ENCODE measurements at places on chromosomes 13 and 19. TPM values are rescaled to one million over a fixed set of nuclear protein-coding genes. Genes with fewer than 3 reads are reported as not detected.
A peak's percentile ranks its signal among the peaks of the same experiment; 100 is the strongest.

DNA sequence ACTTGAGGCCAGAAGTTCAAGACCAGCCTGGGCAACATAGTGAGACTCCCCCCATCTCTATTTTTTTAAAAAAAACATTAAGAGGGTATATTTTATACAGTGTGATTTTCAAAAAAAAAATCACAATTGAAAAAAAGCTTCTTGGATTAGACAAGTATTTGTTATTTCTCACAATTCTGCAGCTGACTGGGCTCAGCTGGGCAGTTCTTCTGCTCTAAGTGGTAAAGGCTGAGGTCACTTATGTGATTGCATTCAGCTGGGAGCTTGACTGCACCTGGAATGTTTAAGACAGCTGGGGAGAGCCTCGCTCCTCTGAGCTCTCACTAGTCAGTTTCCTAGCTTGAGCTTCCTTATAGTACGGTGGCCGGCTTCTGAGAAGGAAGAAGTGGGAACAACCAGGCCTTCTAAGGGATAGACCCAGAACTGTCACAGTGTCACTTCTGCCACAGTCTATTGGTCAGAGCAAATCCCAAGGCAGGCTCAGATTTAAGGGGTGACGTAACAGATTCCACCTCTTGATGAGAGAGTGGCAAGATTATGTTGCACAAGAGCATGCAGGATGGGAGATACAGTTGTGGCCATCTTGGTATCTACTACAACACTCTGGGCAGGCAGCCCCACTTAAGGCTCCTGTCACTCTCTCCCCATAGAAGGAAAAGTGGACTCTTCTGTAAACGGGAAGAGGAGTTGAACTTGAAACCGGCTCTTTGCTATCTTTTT, 19.7 kb upstream of the IRGC start:
- DNase-seq: no peak

GRCh38 chr13:85544756-85545155, 254.5 kb downstream of the SLITRK6 start:
- no peak for DNase-seq

DNA sequence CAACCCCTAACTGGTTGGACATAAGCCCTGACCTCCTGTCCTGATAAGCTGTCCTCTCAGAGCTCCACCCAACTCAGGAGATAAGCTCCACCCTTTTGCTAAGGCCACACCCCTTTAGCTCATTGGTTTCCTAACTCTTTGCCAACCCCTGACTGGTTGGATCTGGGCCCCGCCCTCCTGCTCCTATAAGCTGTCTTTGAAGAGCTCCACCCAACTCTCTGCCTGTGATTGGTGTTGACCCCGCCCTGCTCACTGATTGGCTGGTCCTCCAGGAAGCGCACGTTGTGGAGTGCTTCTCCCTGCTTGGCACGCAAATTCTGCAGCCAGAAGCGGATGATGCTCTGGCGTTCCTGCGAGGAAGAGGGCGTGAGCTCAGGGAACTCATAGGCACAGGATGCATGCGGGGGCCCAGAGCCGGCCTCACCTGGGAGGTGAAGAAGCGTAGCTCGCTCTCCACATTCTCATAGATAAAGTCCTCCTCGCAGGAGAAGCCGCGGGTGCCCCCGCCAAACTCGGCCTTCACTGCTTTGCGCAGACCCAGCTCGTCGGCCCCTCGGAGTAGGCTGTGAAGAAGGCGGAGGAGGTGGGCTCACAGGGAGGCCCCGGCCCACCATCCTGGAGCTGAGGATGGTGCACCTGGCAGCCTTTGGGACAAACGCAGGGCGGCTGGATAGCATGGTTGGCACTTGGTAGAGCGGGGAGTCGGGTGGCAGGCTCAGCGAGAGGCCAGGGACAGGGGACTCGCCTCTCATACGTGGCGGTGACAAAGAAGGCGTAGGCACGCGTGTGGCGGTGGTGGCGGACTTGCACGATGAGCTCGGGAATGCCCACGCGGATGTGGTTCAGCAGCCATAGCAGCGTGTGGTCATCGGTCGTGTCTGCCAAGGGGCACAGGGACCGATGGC, 1.7 kb downstream of the ANO8 start:
- no peak for DNase-seq

DNA sequence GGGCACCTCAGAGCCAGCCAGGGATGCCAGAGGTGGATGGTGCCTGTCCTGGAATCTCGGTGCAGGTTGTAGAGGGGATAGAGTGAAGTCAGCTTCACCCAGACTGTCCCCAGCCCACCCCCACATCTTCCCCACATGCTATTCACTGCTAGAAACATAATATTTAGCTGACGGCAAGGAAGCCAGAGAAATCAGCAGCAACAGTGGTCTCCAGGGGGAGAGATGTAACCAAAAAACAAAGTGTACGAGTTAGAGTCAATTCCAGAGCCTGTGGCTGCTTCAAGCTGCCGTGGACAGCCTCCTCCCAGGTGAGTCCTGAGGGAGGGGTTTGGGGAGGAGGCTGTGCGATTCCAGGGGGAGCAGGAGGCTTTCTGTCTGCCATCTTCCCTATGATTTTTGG, 97.6 kb downstream of the ZNF536 start:
- DNase-seq: no peak

GRCh38 chr13:87129602-87130300, 541.4 kb upstream of the SLITRK5 start:
- no peak for DNase-seq

GRCh38 chr19:39918183-39918651, 16.2 kb downstream of the FCGBP start:
- no peak for DNase-seq

- no peak for DNase-seq
Measured at GRCh38 chr19:31110336-31110735, 238.9 kb downstream of the TSHZ3 start.

DNA sequence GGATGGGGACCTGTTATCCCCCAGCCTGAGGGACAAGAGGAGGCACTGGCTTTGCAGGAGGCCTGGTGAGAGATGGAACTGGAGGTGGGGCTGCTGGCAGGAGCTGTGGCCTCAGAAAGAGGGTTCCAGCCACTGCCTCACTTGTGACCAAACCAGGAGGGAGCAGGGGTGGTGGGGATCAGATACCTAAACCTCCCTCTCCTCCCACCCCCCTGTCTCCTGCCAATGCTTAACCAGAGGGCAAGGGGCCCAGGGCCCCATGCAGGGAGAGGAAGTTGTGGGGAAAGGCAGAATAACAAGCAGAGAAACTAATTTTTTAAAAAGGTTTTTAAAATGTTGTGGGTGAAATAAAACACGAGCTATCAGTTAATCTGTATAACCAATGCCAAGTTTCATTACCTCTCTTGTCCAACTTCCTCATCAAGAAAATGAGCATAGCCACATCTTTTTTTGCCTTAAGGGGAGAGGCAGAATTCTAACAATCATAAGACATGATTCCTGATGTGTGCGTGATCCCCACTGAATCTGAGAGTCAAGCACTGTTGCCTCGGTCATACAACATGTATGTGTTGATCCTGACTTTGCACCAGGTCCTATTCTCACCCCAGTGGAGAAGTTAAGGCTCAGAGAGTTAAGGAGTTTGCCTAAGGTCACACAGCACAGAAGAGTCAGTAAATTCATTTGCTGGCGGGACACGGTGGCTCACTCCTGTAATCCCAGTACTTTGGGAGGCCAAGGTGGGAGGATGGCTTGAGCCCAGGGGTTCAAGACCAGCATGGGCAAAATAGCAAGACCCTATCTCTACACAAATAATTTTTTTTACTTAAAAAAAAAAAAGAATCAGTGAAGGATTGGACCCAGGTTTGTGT, 12.9 kb downstream of the FXYD5 start:
- peak; percentile 27 for DNase-seq

GRCh38 chr19:54297759-54298305, 15.1 kb downstream of the LILRA5 start:
- no peak for DNase-seq

- DNase-seq: no peak
Measured at GRCh38 chr19:54014920-54015560, 23.6 kb downstream of the CACNG6 start.

GRCh38 chr13:26561651-26562511, 4.4 kb downstream of the WASF3 start:
- DNase-seq: no peak

DNA sequence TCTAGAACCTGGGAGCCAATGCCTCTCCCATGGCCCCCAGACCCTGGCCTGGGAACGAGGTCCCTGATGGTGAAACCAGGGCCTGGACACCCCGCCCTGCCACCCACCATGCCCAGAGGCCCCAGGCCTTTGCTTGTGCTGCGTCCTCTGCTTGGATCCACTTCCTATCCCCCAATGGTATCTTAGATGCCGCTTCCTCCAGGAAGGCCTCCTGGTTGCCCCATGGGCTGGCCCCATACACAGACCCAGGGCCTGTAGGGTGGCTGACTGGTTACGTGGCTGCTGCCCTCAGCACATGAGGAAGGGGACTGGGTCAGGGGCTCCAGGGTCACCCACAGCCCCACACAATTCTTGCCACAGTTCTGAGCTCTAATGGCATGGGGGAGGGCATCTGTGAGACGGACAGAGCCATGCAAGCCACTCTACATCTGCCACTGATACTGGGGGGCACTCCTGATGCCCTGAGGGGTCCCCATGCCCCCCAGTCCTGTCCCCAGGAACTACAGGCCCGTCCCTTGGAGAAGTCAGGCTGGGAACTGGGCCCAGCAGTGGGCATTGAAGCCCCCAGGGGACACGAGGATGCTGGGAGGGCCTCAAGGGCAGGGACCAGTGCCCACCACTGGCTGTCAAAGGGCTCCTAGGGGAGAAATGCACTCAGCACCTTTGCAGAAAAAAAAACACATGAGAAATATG, 5.0 kb downstream of the RPL36 start:
- no peak for DNase-seq

GRCh38 chr13:113921763-113922162, 52.1 kb downstream of the C13orf46 start:
- no peak for DNase-seq

DNA sequence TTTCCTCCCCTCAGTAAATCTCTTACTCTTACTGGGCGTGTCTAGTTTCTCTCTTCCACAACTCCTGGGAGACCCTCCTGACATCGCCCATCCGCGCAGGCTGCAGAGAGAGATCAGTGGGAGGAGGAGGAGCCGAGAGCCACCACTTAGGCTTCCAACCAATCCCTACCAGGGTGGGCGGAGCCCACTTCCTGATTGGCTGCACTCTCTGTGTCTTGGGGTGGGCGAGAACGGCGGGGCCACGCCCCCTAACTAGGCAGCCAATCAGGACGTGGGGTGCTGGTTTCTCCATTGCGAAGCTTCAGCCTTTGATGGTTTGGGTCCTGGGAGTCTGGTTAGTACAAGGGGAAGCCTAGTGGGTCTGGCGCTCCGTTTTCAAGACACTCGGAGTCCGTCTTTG, at the start of gene PMIS2:
Gene PMIS2, plus strand, starts transcription at position 326 of the 400 bp plus-strand sequence. CDS start 87 bp downstream, outside the sequence.
- DNase-seq: no peak

DNA sequence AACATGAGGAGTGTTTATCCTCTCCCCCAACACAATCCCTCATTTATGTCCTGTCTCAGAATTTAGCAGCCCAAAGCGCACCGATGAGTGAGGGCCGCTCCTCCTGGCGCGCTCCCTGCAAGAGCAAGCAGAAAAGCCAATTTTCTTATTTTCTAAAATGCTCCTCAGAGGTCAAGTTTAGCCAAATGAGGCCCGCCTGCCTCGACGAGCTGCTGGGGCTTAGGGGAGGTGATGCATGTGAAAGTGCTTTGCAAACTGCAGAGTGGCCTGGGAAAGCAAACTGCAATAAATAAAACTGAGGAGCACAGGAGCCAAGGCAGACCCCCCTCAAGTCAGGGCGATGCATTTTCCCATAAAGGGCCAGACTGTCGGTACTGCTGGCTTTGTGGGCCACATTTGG, 29.0 kb downstream of the CAPS start:
- DNase-seq: no peak

DNA sequence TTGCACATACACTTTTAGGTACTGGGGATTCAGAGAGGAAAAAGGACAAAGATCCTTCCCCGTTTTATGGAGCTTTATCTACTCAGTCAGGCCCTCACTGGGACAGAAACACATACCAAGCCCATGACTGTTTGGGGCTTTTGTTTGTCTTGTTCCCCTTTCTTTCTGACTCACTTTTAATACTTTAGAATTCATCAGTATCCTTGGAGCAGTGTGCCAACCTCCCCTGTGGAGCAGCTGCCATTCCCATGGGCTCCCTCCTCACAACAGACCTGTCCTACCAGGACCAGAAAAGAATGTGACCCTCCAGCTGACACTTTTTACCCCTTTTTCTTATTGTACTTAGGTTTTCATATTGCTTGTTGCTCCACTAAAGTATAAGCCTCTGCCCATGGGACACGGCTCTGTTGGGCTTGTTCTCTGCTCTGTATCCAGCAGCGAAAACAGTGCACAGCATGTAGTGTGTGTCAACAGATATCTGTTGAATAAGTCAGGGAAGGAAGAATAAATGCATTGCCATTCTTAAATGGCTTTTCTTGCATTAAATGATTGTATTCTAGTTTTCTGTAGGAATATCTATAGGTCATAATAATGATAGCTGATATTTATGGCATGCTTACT, 431.1 kb downstream of the EFNB2 start:
- DNase-seq: no peak

GRCh38 chr19:16070366-16070990, 5.8 kb upstream of the TPM4 start:
- peak; percentile 84 for DNase-seq

DNA sequence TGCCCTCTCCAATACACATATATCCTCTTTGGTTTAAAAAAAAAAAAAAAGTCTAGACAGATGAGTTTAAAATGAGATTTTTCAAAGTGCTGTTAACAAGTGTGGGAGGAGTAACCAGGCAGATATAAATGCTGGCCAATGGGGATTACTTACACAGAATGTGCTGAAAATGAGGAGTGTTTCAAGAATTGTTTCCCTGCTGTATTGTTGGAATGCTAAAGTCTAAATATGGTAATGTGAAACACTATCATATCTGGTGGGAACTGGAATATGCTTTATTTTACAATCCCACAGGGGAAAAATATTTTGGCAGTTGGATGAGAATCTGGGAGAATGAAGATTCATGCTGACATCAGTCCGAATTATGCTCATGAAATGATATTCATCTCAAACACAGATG, 250.7 kb downstream of the DCT start:
- no peak for DNase-seq

- DNase-seq: peak; percentile 25
Measured at GRCh38 chr19:18098891-18099622, 1.5 kb downstream of the MAST3 start.

- DNase-seq: no peak
Measured at GRCh38 chr19:11767633-11768133, 883 bp downstream of the ZNF441 start.

The CEACAM1 gene
- 2.2 TPM for polyA plus RNA-seq

The SYCN gene
- not detected for polyA plus RNA-seq

The ZNF610 gene
- polyA plus RNA-seq: 3.2 TPM

The MISP gene
- polyA plus RNA-seq: not detected

The PDE4C gene
- polyA plus RNA-seq: not detected

The SYNE4 gene
- 0.19 TPM for polyA plus RNA-seq

The APOC1 gene
- polyA plus RNA-seq: not detected

The MAP3K10 gene
- polyA plus RNA-seq: 0.35 TPM

The B3GNT8 gene
- 0.33 TPM for polyA plus RNA-seq

The KBTBD6 gene
- polyA plus RNA-seq: 4.4 TPM

The TTYH1 gene
- 0.65 TPM for polyA plus RNA-seq

The OR7G3 gene
- polyA plus RNA-seq: not detected

The FRY gene
- 0.08 TPM for polyA plus RNA-seq

The FCAR gene
- polyA plus RNA-seq: 0.19 TPM

The ADM5 gene
- polyA plus RNA-seq: not detected
